ENCODE measurements at places on chromosomes 11 and 22. TPM values are rescaled to one million over a fixed set of nuclear protein-coding genes. Genes with fewer than 3 reads are reported as not detected.

GRCh38 chr11:8251616-8252295 is 11.9 kb downstream of the LMO1 start:
- no peak overlapping the region for H3K27ac ChIP-seq
- no peak for DNase-seq
- H3K36me3 ChIP-seq: no peaks in the 10 kb centered on the region
- peaks cover 8% of the 10 kb centered on the region for H3K4me1 ChIP-seq

DNA sequence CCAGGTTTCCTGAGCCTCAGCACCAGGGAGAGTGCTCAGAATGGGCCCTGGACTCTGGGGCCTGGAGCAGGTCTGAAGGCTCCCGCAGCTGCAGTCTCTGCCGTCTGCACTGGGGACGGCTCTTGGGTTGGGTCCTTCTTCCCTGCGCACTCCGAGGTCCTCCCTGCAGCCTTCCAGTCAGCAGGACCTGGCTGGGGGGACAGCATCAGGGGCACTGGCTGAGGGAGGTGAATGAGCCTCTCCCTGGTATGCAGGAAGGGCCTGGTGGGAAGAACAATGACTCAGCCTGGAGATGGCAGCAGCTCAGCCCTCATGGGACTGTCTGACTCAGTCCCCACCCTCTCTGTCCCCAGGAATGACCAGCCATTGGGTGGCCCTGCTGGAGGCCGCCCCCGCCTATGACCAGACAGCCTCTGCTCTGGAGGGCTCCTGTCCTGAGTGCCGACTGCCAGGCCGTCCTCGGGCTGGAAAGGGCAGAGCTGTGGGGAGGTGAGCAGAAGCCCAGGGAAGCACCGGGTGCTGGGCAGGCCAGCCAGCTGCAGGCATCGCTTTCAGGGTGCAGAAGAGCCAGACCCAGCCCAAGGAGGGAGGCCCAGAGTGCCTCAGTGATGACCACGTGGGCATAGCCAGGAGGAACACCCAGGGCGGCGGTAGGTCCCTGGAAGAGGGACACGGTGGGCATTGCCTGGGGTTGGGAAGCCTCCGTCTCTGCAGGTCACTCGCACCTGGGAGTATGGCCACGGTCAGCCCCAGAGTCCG is 455.0 kb downstream of the BRD1 start:
- peaks cover 4% of the 10 kb centered on the region for H3K27me3 ChIP-seq
- no peaks in the 10 kb centered on the region for H3K36me3 ChIP-seq
- H3K27ac ChIP-seq: no peak overlapping the region
- H3K4me3 ChIP-seq: no peak overlapping the region
- DNase-seq: peak; percentile 9
- no peaks in the 10 kb centered on the region for H3K4me1 ChIP-seq

- DNase-seq: no peak
- H3K27me3 ChIP-seq: peaks cover 15% of the 10 kb centered on the region
- H3K4me1 ChIP-seq: peaks cover 20% of the 10 kb centered on the region
- peak overlapping the region; percentile 99 for H3K4me3 ChIP-seq
- peaks cover 32% of the 10 kb centered on the region for H3K36me3 ChIP-seq
- peak overlapping the region; percentile 99 for H3K27ac ChIP-seq
Observed at GRCh38 chr11:62830904-62831519, 839 bp downstream of the STX5 start.

The OR5P2 gene
- 0.26 TPM for total RNA-seq

DNA sequence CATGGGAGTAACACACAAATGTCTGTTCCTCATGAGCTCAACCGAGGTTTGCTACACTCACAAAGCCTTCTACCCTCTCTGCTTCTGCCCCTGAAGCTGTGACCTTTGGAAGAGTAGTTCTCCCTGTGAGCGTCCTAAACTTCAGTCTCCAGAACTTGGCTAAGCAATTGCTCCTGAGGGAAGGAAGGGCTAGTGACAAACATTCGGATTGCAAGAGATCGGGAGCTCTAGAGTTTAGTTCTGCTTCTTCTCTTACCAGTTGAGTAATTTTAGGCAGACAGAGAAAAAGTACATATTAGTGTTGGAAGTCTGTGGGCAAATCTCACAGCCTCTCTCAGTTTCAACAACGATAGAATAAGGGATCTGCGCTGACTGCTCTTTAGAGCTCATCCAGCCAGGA is 27.3 kb upstream of the ELF5 start:
- DNase-seq: no peak
- no peaks in the 10 kb centered on the region for H3K36me3 ChIP-seq
- no peak overlapping the region for H3K27ac ChIP-seq
- no peaks in the 10 kb centered on the region for H3K27me3 ChIP-seq
- no peak overlapping the region for H3K4me3 ChIP-seq
- H3K4me1 ChIP-seq: no peaks in the 10 kb centered on the region

GRCh38 chr11:129075757-129076156 is 116.4 kb downstream of the ARHGAP32 start:
- H3K27me3 ChIP-seq: no peaks in the 10 kb centered on the region
- no peak for DNase-seq
- H3K36me3 ChIP-seq: no peaks in the 10 kb centered on the region
- peaks cover 7% of the 10 kb centered on the region for H3K4me1 ChIP-seq

DNA sequence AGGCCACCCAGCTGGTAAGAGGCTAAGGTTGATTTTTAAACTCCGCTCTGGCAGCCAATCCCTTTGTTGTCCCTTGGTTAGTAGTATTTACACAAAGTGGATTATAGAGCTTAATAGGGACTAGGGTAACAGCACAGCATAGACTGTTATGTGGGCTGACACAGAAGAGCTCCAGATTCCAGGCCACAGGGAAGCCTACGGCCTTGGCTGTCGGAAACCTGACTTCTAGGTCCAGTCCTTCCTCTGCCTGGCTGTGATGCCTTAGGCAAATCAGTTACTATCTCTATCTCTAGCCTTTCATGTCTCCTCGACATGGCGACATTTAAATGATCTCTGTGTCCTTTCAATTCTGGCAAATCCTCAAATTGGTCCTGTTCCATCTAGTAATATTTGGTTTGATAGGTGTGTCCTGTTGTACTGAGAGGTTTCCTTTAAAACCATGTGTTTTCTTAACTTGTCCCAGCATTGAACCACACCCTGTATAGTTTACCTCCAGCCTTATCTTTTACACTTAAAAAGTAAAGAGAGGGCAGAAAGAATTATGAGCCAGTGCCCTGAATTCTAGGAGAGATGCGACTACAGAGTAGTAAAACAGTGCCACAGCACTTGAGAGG is 4.2 kb downstream of the MMP1 start:
- H3K27me3 ChIP-seq: no peaks in the 10 kb centered on the region
- no peaks in the 10 kb centered on the region for H3K36me3 ChIP-seq
- no peak overlapping the region for H3K27ac ChIP-seq
- DNase-seq: no peak

GRCh38 chr11:36000616-36001190 is 56.8 kb downstream of the LDLRAD3 start:
- H3K27ac ChIP-seq: no peak overlapping the region
- DNase-seq: no peak
- H3K4me3 ChIP-seq: no peak overlapping the region

- no peak for DNase-seq
- H3K27ac ChIP-seq: peak overlapping the region; percentile 90
Observed at GRCh38 chr22:19579115-19579811, 55.1 kb upstream of the CLDN5 start.

DNA sequence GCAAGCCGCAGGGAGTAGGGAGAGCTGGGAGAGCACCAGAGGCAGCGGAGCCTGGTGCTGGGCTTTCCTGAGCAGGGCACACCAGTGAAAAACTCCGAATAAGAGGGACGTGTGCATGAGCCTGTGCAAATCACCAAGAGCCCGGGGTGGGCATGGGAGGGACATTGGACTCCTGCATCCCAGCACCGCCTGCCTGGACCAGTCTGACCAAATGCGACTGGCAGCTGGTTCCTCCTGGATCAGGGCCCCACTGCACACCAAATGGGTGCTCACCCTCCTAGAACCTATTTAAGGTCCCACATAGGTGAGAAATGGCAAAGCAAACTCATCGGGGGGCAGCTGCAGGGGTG is 3.1 kb downstream of the PPM1F start:
- H3K27me3 ChIP-seq: peaks cover 14% of the 10 kb centered on the region
- H3K27ac ChIP-seq: peak overlapping the region; percentile 99
- peak overlapping the region; percentile 63 for H3K4me3 ChIP-seq
- H3K36me3 ChIP-seq: peaks cover 31% of the 10 kb centered on the region
- DNase-seq: no peak
- peaks cover 68% of the 10 kb centered on the region for H3K4me1 ChIP-seq

DNA sequence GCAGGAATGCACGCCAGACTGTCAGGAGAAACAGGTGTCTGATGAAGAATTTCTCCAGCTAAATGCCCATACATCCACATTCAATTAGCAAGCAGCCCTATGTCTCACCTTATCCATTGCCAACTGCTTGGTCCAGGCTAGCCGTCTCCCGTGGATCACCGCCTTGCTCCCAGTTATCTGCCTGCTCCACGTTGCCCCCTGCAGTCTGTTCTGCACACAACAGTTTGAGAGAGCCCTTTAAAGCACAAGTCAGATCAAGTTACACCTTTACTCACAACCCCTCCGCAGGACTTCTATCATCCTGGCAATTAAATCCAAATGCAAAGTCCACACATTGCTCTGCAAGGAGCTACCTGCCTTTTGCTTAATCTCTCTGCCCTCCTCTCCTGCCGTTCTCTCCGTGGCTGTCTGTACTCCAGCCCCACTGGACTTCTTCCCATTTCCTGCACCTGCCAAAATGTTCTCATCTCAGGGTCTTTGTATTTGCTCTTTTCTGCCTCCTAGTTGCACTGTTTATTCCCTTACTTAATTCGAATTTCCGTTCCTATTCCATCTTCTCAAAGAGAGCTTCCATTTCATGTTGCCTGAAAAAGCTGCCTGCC is 185.3 kb upstream of the LARGE1 start:
- H3K27me3 ChIP-seq: peaks cover 6% of the 10 kb centered on the region
- peaks cover 12% of the 10 kb centered on the region for H3K36me3 ChIP-seq
- no peaks in the 10 kb centered on the region for H3K4me1 ChIP-seq

DNA sequence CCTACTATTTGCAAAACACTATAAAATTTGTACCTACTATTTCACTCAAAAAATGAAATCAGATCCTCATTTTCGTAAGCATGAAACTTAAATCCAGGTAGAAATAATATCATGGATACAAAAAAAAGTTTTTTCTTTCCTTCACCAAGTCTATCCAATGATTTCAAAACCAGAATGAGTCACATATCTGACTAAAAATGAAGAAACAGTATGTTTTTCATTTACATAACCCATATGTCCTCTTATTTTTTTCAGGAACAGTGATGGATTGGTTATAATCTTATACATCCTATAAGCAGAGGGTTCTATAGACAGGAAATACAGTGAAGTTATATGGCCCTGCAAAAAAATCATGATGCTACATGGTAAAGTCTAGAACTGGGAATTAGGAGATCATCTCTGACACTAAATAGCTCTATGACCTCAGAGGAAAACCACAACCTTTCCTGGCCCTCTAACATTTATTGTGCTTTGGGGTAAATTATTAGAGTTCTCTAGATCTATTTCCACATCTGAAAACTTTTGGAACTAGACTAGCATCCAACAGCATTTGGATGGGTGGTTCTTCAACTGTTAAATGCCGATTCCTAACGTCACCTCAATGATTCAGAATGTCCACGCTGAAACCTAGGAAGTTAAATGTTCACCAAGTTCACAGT is 10.9 kb downstream of the MTMR2 start:
- no peaks in the 10 kb centered on the region for H3K36me3 ChIP-seq
- H3K4me1 ChIP-seq: peaks cover 19% of the 10 kb centered on the region
- no peak overlapping the region for H3K4me3 ChIP-seq
- DNase-seq: no peak
- no peaks in the 10 kb centered on the region for H3K27me3 ChIP-seq

The MCAM gene
- 78.3 TPM for total RNA-seq

The HBD gene
- total RNA-seq: not detected

- peaks cover 2% of the 10 kb centered on the region for H3K27me3 ChIP-seq
- no peaks in the 10 kb centered on the region for H3K36me3 ChIP-seq
- no peak for DNase-seq
- no peak overlapping the region for H3K4me3 ChIP-seq
- H3K4me1 ChIP-seq: peaks cover 14% of the 10 kb centered on the region
- H3K27ac ChIP-seq: peak overlapping the region; percentile 79
Observed at GRCh38 chr11:103552086-103552485, 442.9 kb downstream of the DYNC2H1 start.

The NLRP10 gene
- total RNA-seq: not detected

The SDF2L1 gene
- total RNA-seq: 32.4 TPM

GRCh38 chr11:126808296-126808695 is 192.3 kb downstream of the KIRREL3 start:
- H3K36me3 ChIP-seq: no peaks in the 10 kb centered on the region
- no peaks in the 10 kb centered on the region for H3K4me1 ChIP-seq
- H3K27me3 ChIP-seq: no peaks in the 10 kb centered on the region

GRCh38 chr11:111107501-111107900 is 138.0 kb upstream of the POU2AF2 start:
- no peak overlapping the region for H3K27ac ChIP-seq
- no peak overlapping the region for H3K4me3 ChIP-seq
- DNase-seq: no peak
- H3K27me3 ChIP-seq: peaks cover 1% of the 10 kb centered on the region
- peaks cover 3% of the 10 kb centered on the region for H3K4me1 ChIP-seq

GRCh38 chr11:88704485-88704884 is 361.3 kb downstream of the GRM5 start:
- H3K27me3 ChIP-seq: no peaks in the 10 kb centered on the region
- peaks cover 6% of the 10 kb centered on the region for H3K4me1 ChIP-seq
- no peak overlapping the region for H3K27ac ChIP-seq
- H3K36me3 ChIP-seq: no peaks in the 10 kb centered on the region

GRCh38 chr22:44686873-44687600 is 15.0 kb upstream of the PRR5 start:
- peaks cover 3% of the 10 kb centered on the region for H3K36me3 ChIP-seq
- peaks cover 9% of the 10 kb centered on the region for H3K4me1 ChIP-seq
- H3K4me3 ChIP-seq: no peak overlapping the region
- no peak for DNase-seq
- no peak overlapping the region for H3K27ac ChIP-seq

The KCNK4 gene
- 0.36 TPM for total RNA-seq

DNA sequence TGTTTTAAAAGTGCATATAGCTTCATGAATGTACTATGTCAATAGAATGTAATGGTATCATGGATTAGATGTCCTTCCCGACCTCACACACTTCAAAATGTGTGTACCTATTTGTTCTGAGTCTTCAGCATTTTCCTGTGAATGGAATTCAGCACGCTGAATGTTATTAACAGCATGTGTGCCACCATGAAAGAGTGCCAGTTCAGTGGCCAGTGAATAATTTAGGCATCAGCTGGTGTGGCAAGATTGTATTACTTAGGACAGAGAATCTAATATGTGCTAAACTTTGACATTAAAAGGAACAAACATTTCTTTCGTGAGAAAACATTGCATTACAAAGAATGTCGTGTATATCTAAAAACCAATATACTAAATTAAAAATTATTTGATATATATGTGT is 46.4 kb downstream of the HIPK3 start:
- no peaks in the 10 kb centered on the region for H3K27me3 ChIP-seq
- H3K27ac ChIP-seq: no peak overlapping the region
- H3K4me1 ChIP-seq: no peaks in the 10 kb centered on the region
- H3K4me3 ChIP-seq: no peak overlapping the region

DNA sequence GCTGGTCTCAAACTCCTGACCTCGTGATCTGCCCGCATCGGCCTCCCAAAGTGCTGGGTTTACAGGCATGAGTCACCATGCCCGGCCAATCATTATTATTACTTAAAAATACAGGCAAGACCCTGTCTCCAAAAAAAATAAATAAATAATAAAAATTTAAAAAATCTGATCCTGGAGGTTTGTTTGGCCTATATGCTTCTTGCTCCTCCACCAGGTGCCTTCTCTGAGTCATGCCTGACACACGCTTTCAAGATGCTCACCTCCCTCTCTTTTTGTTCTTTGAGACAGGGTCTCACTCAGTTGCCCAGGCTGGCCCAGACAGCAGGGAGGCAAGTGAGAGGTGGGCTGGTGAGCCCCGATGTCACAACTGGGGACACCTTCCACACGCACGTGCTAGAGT is 13.5 kb downstream of the ZC3H7B start:
- H3K36me3 ChIP-seq: peaks cover 4% of the 10 kb centered on the region
- H3K27me3 ChIP-seq: peaks cover 2% of the 10 kb centered on the region
- peaks cover 4% of the 10 kb centered on the region for H3K4me1 ChIP-seq
- peak overlapping the region; percentile 18 for H3K27ac ChIP-seq
- no peak for DNase-seq
- no peak overlapping the region for H3K4me3 ChIP-seq

Measured in endothelial cell (in vitro differentiated cells).